Astrocyte of the spinal cord (primary cell): ENCODE measurements at places on chromosomes 7 and 10.

- no peak for DNase-seq
Measured at GRCh38 chr10:1628757-1629156, 108.6 kb downstream of the ADARB2 start.

- DNase-seq: peak; percentile 97
Measured at GRCh38 chr7:74482629-74483401, 29.1 kb downstream of the GTF2IRD1 start.

DNA sequence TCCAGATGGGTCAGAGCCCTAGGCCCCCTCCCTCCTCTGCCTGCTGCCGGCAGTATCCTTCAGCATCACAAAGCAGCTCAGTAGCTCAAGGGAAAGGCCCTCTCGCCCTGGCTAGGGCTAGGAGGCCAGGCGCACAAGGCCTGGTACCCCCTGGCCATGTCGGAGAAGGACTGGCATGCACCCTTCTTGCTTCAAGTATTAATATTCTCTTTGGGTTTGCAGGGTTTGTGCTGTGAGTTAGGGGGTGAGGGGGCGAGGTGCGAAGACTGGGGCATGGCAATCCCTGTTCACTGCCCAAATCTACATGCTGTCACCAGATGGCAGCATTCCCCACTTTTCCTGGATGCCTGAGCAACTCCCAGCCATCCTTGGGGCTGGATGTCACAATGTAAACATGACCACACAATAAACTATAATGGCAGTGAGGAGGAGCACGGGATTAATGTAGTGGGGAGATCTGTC is 105.2 kb downstream of the NEURL1 start:
- DNase-seq: peak; percentile 58

DNA sequence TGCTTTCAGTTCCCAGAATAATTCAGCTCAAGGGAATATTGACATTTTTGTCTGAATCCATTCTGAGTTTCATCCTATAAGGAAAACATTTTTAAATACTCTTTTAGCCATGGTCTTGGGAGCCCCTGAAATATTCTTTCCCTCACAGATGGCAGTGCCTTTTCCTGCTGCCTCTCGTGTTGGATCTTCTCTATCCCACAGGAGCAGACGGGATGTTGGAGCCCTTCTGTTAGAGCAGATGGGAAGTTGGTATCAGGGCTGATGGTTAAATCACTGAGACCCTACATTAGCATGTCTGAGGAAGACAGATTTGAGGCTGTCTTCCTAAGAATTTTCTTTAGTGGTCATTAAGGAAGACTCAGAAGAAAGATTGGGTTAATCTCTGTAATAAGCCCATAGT is 737.8 kb downstream of the LRMDA start:
- DNase-seq: no peak

GRCh38 chr7:88217675-88218428 is 2.0 kb downstream of the SRI start:
- DNase-seq: peak; percentile 13

DNA sequence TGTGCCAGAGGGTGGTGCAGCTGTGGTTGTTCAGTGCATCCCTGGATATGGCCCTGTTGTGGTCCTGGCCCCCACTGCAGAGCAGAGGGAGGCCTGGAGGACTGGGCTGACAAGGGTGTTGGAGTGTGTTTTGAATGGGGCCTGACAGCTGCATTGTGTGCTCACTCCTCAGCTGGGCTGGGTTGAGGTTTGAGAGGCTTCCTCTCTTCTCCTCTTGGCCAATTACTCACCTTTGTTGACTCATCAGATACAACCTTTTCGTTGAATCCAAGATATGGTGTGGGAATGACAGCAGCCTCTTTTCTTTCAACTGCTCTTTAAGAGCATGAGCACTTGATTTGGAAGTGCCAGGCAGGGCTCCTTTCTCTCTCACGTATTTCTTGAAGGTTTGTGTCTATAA is 228.5 kb upstream of the COBL start:
- no peak for DNase-seq

GRCh38 chr10:76675951-76676587 is 961.5 kb downstream of the KCNMA1 start:
- DNase-seq: peak; percentile 44

DNA sequence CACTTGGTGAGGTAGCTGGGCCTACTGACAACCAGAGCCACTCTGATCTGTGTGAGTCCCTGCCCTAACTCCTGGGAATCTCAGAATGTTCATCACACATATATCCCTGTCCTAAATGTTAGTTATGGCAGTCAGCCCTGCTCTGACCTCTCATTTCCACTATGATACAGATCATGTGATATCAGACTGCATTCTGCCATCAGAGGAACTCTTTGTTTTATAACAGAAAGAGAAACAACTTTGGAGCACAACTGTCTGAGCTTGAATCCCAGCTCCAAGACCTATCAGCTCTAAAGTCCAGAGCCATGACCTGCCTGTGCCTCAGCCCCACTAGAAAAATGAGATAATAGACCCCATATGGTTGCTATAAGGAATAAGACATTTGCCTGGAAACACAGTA is 54.6 kb upstream of the ABCB4 start:
- no peak for DNase-seq

- DNase-seq: no peak
Measured at GRCh38 chr10:7192831-7193361, 217.9 kb downstream of the SFMBT2 start.

- DNase-seq: peak; percentile 82
Measured at GRCh38 chr10:13815756-13816155, 229.0 kb downstream of the PRPF18 start.

- DNase-seq: no peak
Measured at GRCh38 chr10:13402021-13402420, 53.9 kb upstream of the SEPHS1 start.

- DNase-seq: no peak
Measured at GRCh38 chr7:17108049-17108584, 190.3 kb upstream of the AHR start.

GRCh38 chr10:88647061-88647615 is 17.1 kb upstream of the LIPF start:
- DNase-seq: no peak

- DNase-seq: peak; percentile 84
Measured at GRCh38 chr10:11757821-11758463, 15.8 kb downstream of the ECHDC3 start.

DNA sequence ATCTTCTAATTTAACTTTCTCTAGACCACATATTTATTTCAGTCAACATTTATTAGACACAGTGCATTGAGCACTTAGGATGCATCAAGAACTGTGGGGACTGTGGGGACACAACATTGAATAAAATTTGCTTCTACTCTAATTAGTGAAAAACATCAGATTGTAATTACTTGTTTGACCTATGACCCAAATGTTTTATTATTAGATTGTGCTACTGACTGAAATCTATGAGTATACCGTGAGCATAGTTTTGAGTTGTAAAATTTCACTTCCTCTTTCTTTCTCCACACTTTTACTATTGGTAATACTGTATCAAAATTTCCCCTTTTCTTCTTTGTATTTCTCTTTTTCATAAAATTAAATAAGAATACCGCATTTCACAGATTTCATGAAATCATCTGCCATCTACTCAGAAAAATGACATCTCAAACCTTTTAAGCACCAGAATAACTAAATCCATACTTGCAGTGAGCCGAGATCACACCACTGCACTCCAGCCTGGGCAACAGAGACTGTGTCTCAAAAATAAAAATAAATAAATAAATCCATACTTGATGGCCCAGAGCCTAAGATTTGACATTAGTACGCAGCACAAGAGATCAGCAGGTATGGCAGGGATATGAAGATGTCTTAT is 25.4 kb upstream of the INPP5F start:
- no peak for DNase-seq

- DNase-seq: peak; percentile 29
Measured at GRCh38 chr10:109887243-109887642, 36.1 kb downstream of the XPNPEP1 start.

DNA sequence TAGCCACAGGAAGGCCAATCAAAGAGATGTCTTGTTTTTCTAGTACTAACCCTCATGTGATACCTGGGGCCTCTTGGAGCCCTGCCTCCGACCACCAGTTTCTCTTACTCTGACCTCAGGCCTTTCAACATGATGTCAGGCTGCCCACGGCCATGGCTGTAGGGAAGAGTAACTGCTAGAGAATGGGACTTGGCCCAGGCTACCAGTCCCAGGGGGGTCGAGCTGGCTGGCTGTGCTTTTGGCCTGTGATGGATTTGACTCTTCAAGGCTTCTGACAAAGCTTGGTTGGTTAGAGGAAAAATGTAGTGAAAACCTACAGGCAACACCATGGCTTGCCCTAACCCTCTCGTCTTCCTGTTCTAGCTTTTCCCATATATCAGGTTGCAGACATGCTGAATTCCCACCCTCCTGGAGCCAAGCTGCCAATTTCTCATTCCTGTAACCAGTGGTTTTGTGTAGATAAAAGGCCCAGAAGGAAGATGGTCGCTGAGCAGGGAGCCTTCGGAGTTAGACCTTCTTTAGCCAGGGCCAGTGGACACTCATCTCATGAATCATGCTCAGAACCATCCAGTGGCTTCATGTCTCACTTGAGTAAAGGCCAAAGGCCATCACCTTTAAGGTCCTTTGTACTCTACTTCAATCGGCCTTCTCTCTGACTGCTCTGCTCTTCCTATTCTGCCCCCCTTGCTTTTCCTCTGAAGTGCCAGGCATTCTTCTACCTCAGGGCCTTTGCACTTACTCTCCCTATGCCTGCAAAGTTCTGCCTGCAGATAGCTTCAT is 19.7 kb downstream of the SUFU start:
- DNase-seq: peak; percentile 92

DNA sequence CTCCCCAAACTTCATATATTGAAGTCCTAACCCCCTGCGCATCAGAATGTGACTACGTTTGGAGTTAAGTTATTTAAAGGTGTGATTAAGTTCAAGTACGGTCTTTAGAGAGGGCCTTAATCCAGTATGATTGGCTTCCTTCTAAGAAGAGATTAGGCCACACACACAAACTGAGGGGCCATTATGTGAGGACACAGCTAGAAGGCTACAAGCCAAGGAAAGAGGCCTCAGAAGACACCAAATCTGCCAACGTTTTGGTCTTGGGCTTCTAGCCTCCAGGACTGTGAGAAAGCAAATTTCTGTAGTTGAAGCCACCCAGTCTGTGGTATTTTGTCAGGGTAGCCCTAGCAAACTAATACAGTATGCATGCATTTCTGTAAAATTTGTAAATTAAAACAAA is 41.7 kb downstream of the REEP3 start:
- no peak for DNase-seq

- DNase-seq: no peak
Measured at GRCh38 chr7:105996860-105997737, 34.0 kb downstream of the CDHR3 start.

DNA sequence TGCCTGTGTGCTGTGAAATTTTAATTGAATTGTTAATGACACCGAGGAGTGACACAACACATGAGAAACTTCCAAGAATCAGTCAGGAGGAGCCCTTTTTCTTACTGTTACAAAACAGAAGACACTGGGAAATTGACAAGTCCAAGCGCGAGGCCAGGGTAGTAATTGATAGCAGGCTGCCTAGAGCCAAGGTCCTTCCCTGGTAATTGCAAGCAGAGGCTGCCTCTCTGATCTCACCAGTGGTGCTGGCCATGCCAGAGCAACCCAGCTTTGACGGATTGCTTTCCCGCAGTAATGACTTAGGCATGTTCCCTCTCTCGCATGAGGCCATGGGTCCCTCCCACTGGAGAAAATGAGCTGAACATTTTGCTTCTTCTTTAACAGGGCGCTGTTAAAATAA is 111.5 kb downstream of the LRMDA start:
- peak; percentile 56 for DNase-seq

DNA sequence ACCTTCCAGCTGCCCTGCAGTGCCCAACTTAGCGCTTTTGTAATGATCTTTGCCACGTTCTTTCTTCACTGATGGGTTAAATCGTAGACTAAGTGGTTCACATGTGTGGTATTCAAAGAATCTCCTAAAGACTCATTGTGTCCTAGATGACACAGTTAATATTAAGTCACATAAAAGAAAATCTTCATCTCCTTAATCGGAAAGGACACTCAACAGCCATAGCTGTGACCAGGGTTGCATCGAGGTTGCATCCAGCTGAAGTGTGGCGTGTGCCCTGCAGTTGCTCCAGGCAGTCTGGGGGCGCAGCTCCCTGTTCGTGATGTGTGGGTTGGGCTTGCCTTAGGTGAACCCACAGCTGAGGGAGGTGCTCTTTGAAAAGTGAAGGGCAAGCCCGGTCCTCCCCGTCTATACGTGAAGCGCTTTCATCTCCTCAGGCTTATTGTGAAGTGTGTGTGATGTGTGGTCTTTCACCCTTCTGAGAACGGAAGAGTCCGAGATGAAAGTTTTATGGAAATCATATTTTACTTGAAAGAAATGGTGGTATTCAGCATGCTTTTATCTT is 122.7 kb downstream of the TRRAP start:
- DNase-seq: no peak

DNA sequence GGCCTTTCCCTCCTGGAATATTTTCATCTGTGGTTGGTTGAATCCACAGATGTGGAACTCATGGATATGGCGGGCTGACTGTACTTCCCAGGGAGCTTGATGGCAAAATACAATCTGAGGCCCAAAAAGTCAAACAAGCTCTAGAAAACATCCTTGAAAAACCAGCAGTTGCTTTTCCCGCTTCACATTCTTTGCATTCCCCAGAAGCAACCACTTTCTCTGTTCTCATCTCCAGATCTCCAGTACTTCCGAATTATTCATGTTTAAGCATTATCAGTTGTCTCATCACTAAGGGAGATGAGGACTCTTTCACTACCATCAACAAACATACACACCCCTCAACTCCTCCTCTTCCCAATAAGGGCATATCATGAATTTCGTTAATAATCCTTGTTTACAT is 55.3 kb downstream of the KIF5B start:
- DNase-seq: no peak

GRCh38 chr10:20817116-20817515 is 80.0 kb downstream of the NEBL start:
- DNase-seq: no peak

GRCh38 chr7:55343860-55344606 is 21.1 kb upstream of the LANCL2 start:
- no peak for DNase-seq

GRCh38 chr10:46558392-46559185 is 2.1 kb upstream of the GPRIN2 start:
- no peak for DNase-seq

DNA sequence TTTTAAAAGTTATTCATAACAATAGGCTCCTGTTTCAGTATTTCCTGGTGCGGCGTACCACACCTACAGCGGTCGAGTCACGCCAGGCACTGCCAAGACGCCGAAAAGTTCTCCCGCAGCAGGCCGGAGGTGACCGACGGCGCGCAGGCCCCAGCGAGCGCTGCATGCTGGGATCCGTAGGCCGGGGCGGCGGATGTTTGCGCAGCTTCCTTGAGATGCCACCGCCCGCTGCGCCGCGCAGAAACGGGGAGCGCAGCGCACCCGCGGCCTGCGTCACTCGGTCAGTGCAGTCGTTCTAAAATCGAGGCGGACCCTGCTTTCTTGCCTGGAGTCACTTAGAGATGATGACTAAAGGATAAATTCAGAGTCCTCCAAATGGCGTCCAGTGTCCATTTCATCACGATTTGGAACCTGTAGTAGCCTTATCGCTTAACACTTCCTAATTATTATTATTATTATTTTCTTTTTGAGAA is 1.3 kb upstream of the KIF11 start:
- peak; percentile 95 for DNase-seq

- DNase-seq: no peak
Measured at GRCh38 chr7:141208539-141208938, 134.7 kb downstream of the TMEM178B start.

GRCh38 chr7:75762350-75762917 is 9.6 kb downstream of the CCL26 start:
- DNase-seq: peak; percentile 71

- DNase-seq: no peak
Measured at GRCh38 chr7:157744786-157745601, 408.2 kb downstream of the DNAJB6 start.
